HT-29 (cell line): ENCODE measurements at places on chromosomes 3 and 15.

DNA sequence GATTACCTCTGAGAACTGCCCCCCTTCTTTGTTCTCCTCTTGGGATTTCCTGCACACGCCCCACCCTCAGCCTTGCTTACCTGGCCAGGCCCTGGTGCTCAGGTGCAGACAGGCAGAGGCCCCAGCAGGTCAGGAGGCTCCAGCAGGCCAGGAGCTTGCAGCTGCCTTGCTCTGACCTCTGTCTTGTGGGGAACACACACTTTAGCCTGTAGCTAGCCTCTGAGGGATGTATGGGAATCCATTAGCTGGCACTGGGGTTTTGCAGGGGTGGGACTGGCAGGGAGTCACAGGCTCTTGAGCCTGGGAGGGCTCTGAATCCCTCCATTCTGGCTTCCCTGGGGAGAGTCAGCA is 2.7 kb downstream of the SMAD6 start:
- peak; percentile 56 for DNase-seq

GRCh38 chr3:187238239-187238638 is 41.0 kb downstream of the RTP1 start:
- no peak for DNase-seq

DNA sequence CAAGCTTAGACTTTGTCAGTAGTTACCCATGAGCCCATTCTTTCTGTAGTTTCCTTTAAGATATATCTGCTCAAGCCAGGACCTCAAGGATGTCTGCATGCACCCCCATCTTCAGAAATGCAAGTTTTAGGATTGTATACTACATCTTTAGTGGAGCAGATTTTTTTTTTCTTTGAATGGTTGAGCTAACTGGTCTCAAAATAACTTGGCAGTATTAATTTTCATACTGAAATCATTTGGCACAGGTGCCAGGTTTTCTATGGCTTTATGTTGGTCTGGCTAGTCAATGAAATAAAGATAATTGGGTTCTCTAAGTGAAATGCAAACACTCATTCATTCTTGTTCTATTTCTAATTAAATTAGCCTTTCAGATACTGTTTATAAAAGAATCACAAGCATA is 108.9 kb downstream of the ATG7 start:
- DNase-seq = no peak

DNA sequence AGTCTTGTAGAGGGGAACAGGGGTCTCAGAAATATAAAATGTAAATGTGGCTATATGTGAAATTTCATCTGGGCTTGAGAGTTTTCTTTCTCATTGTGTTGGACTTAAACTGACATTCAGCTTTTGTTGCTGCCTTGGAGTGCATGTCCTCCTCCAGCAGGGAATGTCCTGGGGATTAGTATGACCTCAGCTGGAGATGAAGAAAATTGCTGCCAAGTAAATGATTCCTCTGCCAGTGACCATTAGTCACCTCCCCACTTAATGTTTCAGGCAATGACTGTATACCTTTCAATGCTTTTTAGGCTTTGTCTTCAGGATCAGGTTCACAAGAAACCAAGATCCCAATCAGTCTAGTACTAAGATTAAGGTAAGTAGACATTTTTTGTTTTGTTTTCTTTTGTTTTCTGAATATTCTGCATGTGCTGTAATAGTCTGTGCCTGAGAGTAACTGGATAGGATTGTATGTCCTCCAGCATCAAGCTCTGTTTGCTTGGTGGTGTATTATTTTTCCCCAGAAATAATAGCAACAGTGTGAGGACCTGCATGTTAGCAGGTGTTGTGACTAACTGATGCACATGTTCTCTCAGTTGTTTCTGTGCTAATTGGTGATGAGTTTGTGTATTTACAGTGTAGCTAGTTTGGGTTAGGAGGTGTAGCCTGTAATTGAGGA is 18.1 kb upstream of the SLC22A13 start:
- DNase-seq = peak; percentile 8

- no peak for DNase-seq
These were observed 44.6 kb downstream of the RAB27A start for GRCh38 chr15:55245059-55245458.

- no peak for DNase-seq
These were observed 135.8 kb downstream of the LRRK1 start for GRCh38 chr15:101054991-101055390.

GRCh38 chr3:90026406-90026805 is 919.0 kb downstream of the EPHA3 start:
- DNase-seq = no peak

GRCh38 chr15:24917431-24917830 is 37.4 kb upstream of the SNRPN start:
- DNase-seq = no peak

DNA sequence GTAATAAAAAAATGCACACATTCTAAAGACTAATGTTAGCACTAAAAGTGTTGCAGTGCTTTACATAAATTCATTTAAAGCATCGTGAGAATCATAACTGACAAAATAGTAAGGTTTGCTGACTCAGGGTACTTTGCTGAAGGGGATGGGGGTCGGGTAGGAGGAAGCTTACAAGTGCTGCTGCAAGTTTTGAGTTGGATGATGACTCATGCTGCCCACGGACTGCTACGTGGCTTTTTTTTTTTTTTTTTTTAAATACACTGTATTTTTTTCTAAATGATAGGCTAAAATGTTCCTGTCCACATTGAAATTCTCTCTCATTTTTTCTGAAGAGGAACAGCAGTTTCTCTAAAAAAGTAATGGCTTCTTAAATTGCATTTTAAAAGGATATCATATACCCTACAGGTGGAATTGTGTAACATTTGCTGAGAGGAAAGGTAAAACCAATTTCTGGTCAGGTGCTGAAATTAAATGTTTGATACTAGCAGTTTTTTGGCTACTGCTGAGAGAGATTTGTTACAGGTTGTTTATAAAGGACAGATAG is 2.2 kb downstream of the MAPK6 start:
- DNase-seq = no peak

- no peak for DNase-seq
These were observed 77.5 kb upstream of the PRR23C start for GRCh38 chr3:139122221-139122581.

- no peak for DNase-seq
These were observed 138.3 kb upstream of the ROBO1 start for GRCh38 chr3:79906106-79906505.

DNA sequence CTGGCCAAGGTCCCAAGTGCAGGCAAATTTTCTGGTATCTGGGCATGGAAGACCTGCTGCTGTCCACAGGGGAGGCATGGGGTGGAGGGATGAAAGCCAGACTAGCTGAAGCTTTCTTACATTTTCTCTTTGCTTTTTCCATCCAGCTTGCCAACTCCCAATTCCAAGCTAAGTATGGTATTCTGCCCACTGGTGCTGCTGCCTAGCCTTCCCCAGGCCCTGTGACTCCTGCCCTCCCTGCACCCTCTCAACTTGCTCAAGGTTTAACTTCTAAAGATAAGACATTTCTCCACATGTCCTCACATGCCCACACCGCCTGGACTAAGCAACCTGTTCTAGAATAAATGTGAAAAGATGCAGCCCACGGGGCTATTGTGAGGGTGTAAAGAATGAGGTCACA is 59.5 kb upstream of the HACD2 start:
- DNase-seq = no peak

- DNase-seq = no peak
These were observed 1.1 kb downstream of the SLC24A5 start for GRCh38 chr15:48121849-48122248.

GRCh38 chr3:2915826-2916225 is 194.3 kb downstream of the IL5RA start:
- DNase-seq = no peak

DNA sequence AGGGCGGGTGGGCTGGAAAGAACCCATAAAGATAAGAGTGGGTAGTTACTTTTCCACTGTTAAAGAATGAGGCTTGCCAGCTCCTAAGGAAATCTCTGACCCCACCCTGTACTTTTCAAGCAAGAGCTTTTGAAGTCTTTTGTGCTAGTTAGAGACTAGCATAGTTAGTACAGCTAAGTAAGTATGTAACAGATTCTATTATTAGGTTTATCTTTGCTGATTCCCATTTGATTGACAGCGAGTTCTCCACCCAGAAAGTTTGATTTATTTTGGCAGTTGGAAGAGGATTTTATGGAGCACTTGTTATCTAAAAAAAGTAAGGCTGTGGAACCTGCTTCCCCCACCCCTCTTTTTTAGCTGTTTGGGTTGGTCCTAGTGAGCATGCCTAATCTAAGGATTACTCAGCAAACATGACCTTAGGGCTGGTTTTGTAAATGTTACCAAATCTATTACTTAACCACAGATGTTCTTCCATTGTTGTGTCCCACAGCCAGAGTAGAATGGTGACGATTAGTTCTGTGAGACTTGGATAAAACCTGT is 57.6 kb downstream of the FNDC3B start:
- peak; percentile 64 for DNase-seq

DNA sequence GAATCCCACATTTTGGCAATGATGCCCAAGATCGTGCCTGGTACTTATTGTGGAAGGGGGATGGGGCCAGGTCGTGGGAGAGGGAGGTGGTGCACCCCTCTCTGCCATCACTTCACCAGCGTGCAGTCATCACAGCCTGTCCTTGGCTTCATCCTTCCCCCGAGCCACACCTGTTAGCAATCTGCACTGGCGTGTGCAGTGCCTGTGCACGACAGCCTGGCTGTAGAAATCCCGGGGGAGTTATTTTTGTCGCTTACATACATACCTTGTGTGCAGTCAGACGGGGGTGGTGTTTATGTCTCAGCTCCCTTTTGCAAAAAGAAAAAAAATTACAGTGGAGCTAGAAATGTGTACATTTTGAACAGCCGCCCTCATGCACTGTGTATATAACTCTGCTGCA is 216.0 kb downstream of the TLE3 start:
- DNase-seq = no peak

DNA sequence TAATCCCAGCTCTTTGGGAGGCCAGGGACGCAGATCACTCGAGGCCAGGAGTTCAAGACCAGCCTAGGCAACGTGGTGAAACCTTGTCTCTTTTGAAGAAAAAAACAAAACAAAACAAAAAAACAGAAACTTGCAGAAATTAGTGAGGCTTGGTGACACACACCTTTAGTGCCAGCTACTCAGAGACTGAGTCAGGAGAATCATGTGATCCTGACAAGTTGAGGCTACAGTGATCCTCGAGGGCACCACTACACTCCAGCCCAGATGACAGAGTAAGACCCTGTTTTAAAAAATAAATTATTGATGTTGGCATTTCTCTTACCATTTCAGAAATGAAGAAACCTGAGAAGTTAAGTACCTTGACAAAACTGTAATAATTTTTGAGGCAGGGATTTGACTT is 44.6 kb upstream of the CCNB2 start:
- no peak for DNase-seq

DNA sequence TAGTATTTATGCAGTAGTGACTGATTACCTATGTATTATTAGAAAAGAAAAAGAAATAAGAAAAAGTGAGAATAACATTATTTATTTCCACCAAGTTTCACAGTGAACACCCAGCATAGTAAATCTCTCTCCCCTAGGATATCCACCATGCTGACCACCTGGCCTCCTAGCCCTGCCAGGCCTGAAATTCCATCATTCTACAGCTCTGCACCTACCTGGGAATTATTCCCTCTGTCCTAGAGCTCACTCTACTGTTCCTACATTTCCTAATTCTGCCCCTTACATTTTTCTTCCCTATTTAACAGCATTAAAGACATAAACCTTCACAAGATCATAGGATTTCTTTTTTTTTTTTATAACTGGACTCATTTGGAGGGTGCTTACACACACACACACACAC is 525.3 kb upstream of the PPP2R3A start:
- no peak for DNase-seq

DNA sequence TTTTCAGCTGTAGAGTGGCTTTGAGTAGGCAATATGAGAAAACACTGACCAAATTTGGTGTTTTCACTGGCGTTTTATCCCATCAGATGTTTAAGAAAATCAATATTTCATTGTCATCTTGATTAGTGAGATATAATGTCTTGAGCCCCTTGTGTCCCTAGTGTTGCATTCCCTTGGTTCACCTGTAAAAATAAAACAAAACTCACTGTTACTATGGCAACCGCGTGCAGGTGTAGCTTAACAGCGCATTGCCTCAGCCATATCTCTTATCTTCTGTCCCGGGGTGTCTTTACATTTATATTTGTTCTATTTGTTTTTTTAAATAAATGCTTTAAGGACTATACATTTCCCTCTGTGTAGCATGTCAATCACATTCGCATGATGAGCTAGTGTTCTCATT is 551.6 kb downstream of the ZIC1 start:
- no peak for DNase-seq

DNA sequence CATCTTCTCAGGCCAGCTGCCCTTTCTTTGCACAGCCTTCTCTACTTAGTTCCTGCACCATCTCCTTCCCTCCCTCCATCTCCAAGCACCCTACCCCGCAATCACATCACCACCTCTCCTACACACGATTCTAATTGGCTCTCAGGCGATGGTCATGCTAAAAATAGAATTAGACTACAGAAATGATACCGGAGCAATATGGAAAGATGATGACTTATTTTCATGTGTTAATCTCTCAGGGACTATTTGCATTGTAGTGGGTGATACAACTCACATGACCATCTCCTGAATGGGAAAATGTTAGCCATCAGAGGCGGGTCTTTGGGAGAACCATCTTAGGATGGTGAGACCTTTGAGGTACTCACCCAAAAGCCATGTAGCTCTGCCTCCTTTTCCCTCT is 54.7 kb upstream of the PPARG start:
- DNase-seq = no peak

GRCh38 chr3:160226026-160226907 is 1.0 kb downstream of the C3orf80 start:
- DNase-seq = no peak

GRCh38 chr3:31244929-31245817 is 287.6 kb upstream of the STT3B start:
- DNase-seq = no peak

- DNase-seq = no peak
These were observed 10.5 kb downstream of the ADAMTS7 start for GRCh38 chr15:78800806-78801205.

GRCh38 chr3:126270145-126270811 is 86.9 kb downstream of the KLF15 start:
- DNase-seq = peak; percentile 50

- no peak for DNase-seq
These were observed 26.6 kb upstream of the B3GNT5 start for GRCh38 chr3:183226333-183226890.
